ENCODE measurements at places on chromosomes 13 and 19.
A peak's percentile ranks its signal among the peaks of the same experiment; 100 is the strongest.

DNA sequence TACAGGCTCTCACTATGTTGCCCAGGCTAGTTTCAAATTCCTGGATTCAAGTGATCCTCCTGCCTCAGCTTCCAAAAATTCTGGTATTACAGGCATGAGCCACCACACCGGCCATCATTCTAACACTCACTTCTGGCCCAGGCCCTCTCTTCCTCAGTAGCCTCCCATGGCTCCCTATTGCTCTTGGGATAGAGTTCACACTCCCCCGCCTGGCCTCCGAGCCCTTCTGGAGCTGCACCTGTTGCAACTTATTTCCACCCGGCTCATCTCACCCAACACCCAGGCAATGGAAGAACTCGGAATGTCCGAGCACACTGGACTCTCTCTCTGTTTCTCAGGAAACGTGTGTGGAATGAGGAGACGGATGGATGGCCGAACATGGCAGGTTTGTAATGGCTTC is 9.0 kb upstream of the SBK3 start:
- no peak for DNase-seq

DNA sequence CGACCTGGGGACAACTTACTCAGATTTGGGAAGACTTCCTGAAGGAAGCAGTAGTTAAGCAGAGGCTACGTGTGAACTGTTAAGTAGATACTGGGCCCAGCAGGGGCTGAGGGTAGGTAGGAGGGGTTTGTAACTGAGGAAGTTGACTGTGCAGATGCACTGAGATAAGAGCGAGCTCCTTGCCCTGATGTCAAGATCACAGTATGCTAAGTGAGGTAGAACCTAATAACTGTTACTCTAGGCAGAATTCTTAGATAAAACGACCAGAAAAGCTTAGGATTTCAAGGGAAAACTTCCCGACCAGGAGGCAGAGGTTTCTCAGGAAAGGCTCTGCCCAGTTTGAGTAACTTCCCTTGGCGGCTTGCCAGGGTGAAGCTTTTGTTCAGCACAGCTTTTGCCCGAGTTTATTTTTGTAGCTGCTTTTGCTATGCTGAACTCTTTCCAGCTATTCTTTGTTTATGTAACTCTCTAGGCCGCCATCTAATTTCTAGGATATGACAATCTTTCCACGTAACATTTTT is 632.1 kb downstream of the DIAPH3 start:
- DNase-seq: peak; percentile 70

GRCh38 chr19:46408664-46409039 is 4.7 kb downstream of the CCDC8 start:
- DNase-seq: peak; percentile 41

DNA sequence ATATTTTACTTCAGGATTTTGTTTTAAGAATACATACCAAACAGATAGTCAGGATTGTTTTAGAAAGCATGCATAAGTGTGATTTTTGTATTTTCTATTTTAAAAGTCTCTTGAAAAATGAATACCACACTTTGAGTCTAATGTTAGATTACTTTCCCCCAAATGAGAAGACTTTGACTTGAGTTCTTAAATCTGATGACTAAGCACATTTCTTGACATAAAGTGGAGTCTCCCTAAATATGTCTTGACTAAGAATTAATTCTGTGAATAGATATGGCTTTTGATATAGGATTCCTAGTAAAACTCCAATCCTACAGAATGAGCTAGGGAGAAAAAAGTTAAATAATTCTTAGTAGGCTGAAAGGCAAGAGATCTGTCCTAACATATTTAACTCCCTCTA is 624.2 kb upstream of the SPRY2 start:
- DNase-seq: no peak

- DNase-seq: peak; percentile 100
Observed at GRCh38 chr19:8389891-8390616, at the start of gene RAB11B. RAB11B (plus strand) TSS chr19:8390360; CDS start chr19:8390417, 57 bp downstream.

DNA sequence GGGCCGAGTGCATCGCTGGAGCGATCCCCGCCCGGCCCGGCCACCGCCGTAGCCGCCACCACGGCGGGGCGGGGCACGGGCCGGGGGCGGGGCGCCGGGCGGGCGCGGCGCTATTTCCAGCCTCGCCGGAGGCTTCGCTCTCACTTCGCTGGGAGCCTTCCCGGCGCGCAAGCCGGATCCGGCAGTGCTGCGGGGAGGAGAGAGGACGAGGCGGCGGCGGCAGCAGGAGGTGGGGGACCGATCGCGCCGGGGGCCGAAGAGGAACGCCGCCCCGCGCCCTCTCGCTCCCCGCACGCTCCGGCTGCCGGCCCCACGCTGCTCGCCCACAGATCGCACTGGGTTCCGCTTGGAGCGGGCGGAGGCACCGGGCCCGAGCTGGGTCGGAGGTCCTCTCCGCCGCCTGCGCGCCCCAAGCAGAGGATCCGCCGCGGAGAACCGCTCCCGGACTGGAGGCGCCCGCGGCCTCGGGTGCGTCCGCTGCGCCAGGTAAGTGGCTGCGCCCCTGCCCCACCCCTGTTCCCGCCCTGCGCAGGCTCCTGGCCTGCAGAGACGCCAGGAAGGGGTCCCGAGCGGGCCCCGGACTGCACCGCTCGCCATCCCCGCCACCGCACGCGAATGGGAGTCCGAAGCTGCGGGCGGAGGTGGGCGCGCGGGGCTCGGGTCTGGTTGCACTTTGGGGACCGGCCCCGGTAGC is at the start of gene CHST8:
Gene CHST8 (plus strand): TSS at position 143 of the 694 bp plus-strand sequence. CDS start 67,309 bp downstream, outside the sequence.
- peak; percentile 12 for DNase-seq

GRCh38 chr13:21012211-21012610 is 49.2 kb downstream of the LATS2 start:
- no peak for DNase-seq

DNA sequence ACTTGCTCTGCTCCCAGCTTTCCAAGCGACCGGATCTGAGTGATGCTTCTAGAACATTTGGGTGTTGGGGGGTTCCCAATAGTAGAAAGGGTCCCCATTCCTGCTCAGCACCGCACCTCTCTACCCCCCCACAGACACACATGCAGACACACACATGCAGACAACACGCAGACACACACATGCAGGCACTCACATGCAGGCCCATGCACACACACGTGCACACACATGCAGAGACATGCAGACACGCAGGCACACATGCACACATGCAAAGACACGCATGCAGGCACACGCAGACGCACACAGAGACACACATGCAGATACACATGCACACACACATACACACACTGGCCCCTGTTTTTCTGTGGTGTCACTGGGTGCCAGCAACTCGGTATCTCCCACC is 23.8 kb downstream of the ONECUT3 start:
- no peak for DNase-seq

- peak; percentile 47 for DNase-seq
Observed at GRCh38 chr19:55341171-55341588, 1.5 kb downstream of the KMT5C start.

- DNase-seq: peak; percentile 30
Observed at GRCh38 chr13:48437371-48437770, 24.5 kb upstream of the LPAR6 start.

DNA sequence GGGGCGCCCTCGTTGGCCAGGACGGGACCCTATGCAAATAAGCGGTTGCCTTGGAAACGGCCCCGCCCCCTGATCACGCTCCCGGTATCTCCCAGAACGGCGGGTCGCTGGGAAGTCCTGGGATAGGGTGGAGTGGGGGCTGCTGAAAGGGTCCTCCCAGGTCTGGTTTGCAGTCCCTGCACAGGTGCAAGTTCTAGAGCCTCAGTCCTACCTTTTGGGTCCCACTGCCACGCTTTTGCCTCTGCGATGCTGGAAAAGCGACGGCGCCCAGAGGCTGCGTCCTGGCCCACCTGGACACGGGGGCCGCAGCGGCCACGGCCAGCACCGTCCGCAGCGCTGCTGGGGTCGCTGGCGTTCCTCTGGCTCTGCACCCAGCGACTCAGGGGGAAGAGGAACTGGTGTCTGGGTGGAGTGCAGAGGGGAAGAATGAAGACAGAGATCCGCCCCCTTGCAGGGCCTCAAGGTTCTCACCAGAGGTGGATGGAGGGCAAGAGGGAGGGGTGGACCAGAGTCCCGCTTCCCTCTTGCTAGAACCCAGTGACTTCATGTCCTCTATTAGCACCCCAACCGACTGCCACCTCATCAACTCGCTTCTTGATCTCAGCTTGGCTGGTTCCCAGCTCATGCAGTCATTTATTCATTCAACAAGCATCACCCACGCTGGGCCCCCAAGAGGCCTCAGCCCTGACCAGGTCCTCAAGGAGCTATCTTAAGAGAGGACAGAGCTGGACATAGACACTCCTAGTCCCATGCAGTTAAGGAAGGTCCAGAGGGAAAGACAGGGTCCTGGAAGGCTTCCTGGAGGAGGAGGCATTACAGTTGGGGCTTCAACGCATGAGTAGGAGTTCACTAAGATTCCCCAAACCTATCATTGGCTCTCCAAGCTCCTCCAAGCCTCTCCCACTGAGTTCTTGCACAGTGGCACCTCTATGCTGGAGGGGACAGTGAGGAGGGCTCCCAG is at the start of gene LRRC25:
Gene LRRC25 (minus strand): TSS at position 381 of the 961 bp plus-strand sequence. CDS start 659 bp downstream, outside the sequence.
- no peak for DNase-seq

- DNase-seq: peak; percentile 73
Observed at GRCh38 chr13:43905435-43906031, 25.8 kb downstream of the LACC1 start.

DNA sequence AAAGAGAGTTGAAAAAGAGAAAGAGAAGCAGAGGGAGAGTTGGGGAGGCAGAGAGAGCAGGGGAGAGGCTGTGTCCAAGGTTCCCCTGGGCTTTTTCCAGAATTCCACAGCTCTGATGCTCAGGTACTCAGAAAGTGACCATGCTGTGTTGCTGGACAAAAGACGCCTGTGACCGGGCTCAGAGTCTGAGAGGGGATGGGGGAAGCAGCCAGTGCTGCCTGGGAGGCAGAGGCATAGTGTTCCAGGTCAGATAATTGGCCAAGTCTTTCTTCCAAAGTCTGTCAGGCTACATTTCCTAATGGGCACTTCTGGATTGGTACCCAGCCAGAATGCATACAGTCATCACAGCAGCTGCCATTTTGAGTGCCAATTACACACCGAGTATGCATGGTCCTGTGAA is 86.1 kb downstream of the PTPRS start:
- no peak for DNase-seq

DNA sequence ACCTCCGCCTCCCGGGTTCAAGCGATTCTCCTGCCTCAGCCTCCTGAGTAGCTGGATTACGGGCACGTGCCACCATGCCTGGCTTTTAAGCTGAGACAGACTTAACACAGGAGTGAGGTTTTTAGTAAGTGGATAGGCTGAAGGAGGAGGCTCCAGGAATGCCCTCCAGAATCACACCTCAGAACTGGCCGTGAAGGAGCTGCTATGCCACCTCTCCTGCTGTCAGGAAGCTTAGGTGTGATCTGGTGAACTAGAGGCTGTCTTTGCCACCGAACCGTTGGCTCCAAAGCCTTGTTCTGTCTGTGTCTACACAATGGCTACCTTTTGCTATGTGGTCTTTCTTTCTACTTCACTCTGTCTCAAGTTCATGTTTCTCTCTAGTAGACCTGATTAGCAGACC is 4.2 kb downstream of the PDCD2L start:
- no peak for DNase-seq

- peak; percentile 44 for DNase-seq
Observed at GRCh38 chr19:5805462-5806132, 730 bp downstream of the NRTN start.

DNA sequence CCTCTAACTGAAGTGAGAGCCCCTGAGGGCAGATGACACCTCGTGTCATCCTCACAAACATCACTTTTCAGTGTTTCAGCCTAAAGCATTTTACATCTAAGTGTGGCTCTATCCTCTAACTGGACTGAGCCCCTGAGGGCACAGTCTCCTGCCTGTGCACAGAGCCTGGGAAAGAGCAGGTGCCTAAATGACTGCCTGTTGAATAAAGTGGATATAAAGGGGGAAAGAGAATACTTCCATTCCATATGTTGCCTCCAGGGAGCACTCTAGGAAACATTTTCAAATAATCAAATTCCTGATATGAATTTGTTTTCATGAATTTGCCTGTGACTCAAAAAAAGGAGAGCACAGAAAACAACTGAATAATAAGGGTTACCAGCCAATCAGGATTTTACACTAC is 32.2 kb downstream of the CNMD start:
- no peak for DNase-seq

DNA sequence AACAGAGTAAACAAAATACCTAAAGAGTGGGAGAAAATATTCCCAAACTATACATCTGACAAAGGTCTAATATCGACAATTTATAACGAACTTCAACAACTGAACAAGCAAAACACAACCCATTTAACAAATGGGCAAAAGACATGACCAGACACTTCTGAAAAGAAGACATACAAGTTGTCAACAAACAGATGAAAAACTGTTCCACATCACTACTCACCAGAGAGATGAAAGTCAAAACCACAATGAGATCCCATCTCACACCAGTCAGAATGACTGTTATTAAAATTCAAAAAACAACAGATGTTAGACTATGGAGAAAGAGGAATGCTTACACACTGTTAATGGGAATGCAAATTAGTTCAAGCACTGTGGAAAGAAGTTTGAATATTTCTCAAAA is 233.8 kb upstream of the EDNRB start:
- no peak for DNase-seq

- DNase-seq: no peak
Observed at GRCh38 chr19:11465600-11465999, 15.2 kb downstream of the ELAVL3 start.

- no peak for DNase-seq
Observed at GRCh38 chr13:41056194-41056593, 5.1 kb upstream of the WBP4 start.

GRCh38 chr13:74287724-74288169 is 153.5 kb upstream of the KLF12 start:
- DNase-seq: peak; percentile 69

DNA sequence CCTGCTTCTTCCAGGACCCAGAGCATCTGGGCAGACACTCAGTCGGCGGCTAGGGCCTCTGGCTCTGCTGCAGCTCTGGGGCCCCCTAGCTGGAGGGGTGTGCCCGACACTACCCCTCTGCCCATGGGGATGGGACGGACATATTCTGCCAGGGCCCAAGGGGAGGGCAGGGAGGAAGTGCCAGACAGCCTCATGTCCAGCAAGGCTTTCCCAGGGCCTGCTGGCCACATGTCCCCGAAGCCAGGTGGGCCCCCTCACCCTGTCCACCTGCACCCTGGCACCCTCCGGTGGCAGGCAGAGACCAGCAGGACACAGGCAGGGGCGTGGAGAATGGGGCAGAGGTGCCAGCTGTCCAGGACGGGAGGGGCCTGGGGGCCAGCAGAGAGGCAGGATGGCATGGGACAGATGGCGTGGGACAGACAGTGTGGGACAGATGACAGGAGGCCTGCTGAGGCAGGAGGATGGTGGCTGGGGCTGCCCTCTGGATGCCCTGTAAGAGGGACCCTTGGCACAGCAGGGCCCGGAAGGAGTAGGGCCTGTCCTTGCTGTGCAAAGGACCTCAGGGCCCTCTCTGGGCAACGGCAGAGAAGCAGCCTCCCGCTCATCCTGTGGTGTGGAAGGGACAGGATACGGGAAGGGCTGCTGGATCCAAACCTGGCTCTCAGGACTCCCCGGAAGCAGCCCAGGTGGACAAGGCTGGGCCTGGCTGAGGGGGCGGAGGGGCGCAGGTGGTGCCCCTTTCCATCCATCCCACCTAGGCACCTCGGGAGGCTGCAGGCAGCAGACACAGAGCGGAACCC is 29.1 kb downstream of the CEBPG start:
- DNase-seq: no peak

- DNase-seq: peak; percentile 40
Observed at GRCh38 chr19:3284759-3285646, 60.5 kb downstream of the CELF5 start.

All from fibroblast of skin of abdomen (primary cell).